Hippocampal formation (tissue), 2 donors: ENCODE measurements at places on chromosomes 3 and 15.
A peak's percentile ranks its signal among the peaks of the same experiment; 100 is the strongest.

GRCh38 chr3:110974902-110975301, 96.7 kb upstream of the NECTIN3 start:
- no peak for DNase-seq

- DNase-seq, result no peak
Measured at GRCh38 chr15:90225504-90226234, 8.1 kb downstream of the CIB1 start.

DNA sequence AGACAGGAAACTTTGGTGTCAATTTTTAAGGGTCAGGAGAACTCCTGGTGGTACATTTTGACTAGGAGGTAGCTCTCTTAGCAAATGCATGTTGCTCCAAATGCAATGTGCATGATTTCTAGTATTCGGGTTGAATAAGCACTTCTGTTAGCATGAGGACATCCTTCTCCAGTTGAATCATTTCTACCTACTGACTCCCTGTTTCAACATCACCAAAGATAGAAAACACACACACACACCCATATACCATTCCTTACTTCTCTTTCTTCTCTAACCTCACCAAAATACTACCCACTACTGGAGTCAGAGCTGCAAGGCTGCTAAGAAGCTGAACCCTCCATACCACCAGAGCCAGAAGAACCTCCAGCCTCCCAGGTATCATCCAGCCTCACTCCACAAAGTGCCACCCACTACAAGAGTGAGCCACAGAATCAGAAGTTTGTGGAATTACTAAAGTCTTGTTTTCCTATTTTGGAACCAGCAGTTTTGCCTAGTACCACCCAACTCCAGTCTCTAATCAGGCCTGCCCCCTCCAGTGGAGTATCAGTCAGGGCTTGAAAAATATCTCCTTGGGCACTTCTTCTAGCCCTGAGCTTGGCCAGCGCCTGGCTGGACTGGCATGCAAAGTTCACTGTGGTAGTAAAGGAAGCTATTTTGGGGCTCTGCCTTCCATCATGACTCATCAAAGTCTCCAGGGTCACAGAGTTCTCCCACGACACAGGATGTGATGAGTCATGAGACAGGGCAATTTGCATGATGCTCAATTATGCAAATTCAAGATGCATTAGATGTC, 110.3 kb downstream of the CYP19A1 start:
- no peak for DNase-seq

GRCh38 chr3:52231502-52232278, 6.2 kb upstream of the TLR9 start:
- DNase-seq, result peak; percentile 24

- no peak for DNase-seq
Measured at GRCh38 chr3:122893282-122893681, 98.4 kb downstream of the SLC49A4 start.

GRCh38 chr15:88605189-88606069, 15.7 kb upstream of the AEN start:
- DNase-seq, result peak; percentile 26
